ENCODE measurements at places on chromosomes 1 and 21.

GRCh38 chr1:232123775-232124659 is 497.4 kb downstream of the DISC1 start:
- DNase-seq = no peak

DNA sequence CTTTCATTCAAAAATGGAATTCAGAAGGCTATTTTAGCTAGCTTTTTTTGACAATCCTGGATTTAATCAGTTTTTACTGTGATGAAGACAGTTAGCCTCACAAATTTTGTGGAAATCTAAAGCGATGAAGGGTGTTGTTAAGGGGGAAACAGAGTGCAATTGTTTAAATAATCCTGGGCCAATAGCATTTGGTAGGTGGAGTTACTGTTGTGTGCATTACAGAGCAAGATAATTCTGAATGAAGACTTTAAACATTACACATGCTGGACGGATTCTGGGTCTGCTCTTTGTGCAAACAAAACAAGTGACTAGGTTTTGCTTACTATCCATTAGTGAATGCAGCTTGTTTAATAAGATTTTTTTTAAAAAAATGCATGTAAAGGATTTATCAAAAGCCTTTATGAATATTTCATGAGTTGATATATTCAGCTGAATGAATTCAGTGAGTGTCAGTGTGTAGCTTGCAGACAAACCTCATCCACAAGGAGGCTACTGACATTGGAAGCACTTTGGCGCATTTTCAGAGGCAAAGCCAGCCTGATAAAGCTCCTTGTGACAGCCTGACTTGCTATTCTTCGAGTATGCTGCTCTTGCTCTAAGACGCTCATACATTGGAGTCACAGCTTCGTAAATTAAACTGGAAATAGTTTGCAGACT is 199.6 kb downstream of the PDE4B start:
- no peak for DNase-seq

DNA sequence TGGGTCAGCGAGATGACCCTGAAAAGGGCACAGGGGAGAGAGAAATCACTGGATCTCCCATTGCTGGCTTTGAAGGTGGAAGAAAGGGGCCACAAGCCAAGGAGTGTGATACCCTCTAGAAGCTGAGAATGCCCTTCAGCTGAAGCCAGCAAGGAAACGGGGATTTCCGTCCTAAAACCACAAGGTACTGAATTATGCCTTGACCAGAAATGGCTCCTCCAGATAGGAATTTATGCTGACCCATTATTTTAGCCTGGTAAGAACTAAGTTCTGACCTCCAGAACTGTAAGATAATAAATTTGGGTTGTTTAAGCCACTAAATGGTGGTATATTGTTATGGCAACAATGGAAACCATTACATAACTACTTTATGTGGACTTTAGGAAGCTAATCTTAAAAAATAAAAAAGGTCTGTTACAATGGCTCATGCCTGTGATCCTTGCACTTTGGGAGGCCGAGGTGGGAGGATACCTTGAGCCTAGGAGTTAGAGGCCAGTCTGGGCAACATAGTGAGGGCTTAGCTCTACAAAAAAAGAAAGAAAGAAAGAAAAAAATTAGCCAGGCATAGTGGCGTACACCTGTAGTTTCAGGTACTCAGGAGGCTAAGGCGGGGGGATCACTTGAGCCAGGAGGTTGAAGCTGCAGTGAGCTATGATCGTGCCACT is 3.6 kb upstream of the H6PD start:
- DNase-seq = peak; percentile 34

DNA sequence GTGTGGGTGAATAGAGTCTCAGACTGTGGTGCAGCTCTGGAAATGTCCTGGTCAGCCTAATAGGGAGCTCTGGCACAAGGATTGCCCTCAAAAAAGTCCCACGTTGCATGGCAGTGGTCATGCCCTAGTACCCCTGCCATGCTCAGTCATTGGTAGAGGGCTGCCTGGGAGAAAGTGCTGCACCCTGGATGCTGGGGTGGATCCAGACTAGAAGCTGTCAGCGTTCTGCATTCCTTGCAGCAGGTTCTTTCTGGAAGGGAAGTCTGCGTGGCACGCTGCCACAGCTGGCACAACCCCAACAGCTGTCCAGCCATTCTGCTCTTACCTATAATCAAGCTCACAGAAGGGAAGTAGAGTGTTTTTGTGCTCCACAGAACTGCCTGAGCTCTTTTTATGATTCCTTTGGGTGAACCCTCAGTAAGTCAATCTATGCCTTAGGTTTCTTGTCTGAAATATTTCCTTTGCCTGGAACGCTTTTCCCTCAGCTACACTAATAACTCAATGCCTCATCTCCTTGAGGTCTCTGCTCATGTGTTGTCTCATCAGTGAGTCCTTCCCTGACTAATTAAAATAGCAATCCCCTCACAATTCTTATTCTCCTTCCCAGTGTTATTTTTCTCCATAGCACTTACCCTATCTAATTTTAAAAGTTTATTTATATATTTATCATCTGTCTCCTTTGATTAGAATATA is 61.5 kb upstream of the JAK1 start:
- DNase-seq = no peak

- no peak for DNase-seq
Observed at GRCh38 chr1:32242341-32242851, 4.6 kb upstream of the FAM167B start.

GRCh38 chr1:84842748-84843231 is 50.2 kb downstream of the LPAR3 start:
- DNase-seq = no peak

GRCh38 chr21:31682620-31683019 is 23.1 kb downstream of the SOD1 start:
- DNase-seq = no peak

DNA sequence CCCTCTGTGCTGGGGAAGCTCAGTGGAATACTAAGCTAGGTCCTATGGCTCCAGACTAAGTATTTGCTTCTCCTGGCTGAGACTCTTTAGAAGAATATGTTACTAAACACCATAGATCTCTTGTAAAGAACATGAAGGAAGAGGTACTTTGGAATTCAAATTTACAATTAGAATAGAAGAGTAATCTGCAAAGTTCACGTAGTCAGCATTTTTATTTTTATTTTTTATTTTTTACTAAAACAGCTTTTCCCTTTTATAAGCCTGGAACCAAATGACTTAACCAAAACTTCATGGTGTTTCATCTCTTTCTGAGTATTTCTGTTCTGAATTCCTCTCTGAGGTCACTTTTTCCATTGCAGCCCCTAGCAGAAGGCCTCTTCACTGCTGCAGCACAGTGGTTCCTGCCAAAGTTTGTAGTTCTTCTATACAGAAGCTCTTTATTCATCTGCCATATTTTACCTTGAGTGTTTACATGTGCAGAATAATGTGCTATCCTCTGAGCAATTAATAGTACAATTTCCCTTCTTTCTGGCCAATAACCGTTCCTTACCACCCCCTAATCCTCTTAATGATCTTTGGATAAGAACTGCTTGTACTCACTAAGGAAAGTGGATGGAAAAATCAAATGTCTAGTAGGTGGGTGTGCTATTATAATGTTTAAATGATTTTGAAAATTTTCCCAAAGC is 27.2 kb downstream of the TSEN15 start:
- no peak for DNase-seq

DNA sequence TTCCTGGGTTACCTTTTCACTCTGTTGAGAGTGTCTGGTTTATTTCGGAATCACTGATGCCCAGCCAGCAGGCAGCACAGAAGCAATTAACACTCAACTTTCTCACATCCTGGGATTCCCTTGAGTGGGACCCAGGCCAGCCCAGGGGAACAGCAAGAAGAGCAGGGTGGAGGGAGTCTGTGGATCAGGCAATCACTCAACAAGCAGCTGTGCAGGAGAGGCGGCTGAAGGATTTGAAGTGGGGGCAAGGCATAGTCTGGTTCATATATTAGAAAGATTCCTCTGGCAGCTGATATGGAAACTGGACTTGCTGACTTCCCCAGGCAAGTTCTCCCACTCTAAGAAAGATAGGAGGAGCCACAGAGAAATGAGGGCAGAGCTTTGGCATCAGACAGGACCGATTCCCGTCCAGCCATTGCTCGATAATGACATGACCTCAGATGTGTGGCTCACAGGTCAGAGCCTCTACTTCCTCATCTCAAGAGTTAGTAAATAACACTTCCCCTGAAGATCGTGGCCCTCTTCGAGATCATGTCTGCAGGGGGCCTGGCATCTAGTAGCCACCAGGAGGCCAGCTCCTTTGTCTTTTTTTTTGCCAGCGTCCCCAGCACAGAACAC is 12.4 kb downstream of the EPHA8 start:
- no peak for DNase-seq

GRCh38 chr1:200075938-200076546 is 48.5 kb downstream of the NR5A2 start:
- peak; percentile 38 for DNase-seq

GRCh38 chr1:160658162-160658813 is 11.4 kb upstream of the SLAMF1 start:
- DNase-seq = no peak

GRCh38 chr1:116712510-116712909 is 41.7 kb upstream of the CD2 start:
- no peak for DNase-seq

- DNase-seq = no peak
Observed at GRCh38 chr21:32958288-32959002, 67.3 kb upstream of the OLIG2 start.

DNA sequence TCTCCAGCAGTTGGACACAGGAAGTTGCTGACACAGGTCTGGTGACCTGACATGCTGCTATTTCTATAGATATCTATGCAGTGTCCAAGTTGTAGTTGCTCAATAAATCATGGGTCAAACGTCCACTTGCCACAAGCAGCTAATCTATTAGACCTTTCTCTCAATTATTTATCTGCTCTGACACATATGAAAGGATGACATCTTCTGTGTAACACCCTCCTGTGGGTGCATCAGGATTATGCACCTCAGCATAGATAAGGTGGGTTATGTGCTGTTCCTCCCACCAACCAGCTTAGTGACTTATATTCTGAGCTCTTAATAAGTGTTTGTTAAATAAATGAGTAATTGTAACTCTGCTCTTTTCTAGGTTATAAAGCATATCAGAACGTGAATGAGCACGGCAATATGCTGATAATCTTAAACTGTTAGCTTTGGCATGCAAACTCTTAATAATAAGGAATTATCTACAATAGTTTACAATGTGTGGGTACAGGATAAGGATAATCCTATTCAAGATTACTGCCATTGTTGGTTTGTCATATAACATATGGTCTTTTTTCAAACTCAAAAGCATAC is 90.7 kb upstream of the GCLM start:
- no peak for DNase-seq

DNA sequence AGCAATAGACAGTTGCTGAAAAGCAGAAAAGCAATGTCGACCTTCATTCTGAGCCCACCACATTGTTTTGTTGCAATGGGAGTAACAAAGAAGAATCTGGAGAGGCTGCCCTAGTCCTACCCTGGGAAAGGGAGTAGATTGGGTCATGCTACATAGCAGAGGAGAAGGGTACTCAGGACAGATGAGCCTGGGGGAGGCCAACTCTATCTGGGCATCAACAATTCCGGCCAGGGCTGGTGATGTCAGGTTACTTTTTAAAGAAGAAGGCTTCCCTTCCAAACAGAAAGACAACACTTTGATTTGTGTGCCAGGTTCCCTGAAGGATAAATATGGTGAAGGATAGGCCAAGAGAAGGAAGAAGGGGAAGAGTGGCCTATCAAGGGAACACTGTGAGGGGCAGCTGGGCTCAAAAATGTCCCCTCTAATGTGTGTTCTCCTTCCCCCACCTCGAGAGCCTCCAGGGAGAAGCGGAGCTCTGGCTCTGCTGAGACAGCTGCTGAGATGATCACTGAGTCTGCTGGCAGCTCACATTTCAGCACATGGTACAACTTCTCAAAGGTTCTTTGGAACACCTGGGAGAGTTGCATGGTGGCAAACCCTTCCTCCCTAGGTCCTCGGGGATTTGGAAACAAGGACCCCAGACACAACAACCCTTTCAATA is 3.2 kb upstream of the ADIPOR1 start:
- DNase-seq = no peak

GRCh38 chr1:162265983-162266382 is 110.7 kb downstream of the SPATA46 start:
- DNase-seq = no peak

GRCh38 chr1:36584874-36585453 is 102.3 kb upstream of the CSF3R start:
- DNase-seq = no peak

DNA sequence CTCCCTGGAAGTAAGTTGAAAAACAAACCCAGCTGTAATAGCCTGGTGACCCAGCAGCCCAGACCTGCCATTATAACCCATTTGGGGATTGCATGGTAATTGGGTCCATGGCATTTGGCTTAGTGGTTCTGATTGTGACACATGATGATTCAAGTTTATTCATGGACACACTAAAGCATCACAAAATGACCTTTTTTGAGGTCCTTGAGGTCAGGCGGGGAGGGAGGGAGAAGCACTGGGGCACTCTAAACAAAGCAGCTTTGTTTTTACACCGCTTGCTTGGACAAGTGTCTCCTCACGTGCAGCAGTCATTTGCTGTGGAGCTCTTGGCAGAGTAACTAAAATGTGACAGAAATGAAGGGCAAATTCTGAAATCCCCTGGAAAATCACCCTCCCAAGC is 241.0 kb upstream of the SGIP1 start:
- DNase-seq = no peak

GRCh38 chr1:58576727-58577653 is at the start of gene TACSTD2:
Gene TACSTD2, minus strand, starts transcription at chr1:58577252. Its CDS starts 96 bp downstream, at chr1:58577156.
- no peak for DNase-seq

DNA sequence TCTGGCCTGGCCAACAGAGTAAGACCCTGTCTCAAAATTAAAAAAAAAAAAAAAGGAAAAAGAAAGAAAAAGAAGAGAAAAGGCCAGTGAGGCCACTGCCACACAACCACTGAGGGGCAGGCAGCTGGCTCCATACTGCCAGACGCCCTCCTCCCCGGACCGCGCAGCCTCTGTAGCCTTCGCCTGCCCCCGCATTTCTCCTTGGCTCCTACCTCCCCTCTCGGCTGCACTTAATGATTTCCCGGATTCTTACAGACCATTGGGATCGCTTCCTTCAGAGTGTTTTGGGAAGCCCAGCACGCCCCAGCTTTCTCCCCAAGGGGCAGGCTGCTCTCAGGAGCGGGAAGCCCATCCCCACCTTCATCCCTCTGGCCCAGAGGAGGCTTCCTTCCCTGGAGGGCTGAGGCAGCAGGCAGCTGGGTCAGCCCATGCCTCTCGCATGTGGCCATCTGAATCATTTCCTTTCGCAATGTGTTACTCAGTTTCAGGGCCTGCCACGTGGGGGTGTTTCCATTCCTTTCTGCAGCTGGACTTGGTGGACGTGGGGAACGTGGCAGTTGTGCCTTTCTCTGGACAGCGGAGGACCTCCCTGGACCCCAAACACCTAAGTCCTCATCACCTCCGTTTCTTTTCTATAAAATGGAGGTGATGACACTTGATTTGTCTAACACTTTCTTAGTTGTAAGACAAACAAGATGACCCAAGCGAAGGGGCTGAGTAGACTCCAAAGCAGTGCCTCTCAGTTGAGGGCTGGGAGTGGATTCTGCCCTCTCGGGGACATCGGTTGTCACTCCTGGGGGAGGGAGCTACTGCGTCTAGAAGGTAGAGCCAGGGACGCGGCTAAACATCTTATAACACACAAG is 2.3 kb downstream of the SLC2A5 start:
- DNase-seq = no peak

DNA sequence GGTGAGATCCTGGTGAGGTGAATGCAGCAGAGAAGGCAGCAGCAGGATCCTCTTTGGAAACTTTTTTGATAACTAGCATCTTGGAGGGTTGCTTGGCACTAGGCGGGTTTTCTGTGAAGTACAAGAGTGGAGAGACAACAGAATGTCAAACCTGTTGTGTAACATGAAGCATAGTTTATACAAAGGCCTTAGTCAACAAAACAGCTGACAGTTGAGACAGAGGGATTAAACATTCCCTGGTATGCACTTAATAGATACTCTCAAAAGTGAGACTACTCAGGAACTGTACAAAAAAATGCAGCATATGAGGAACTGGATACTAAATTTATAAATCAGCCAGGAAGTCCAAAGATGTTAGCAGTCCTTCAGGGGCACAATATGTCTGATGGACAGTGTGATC is 16.4 kb upstream of the CCDC17 start:
- DNase-seq = no peak

Measured in RCC 7860 (cell line).